ENCODE measurements at places on chromosomes 3 and 15.

- DNase-seq = peak; percentile 94
Observed at GRCh38 chr3:138206196-138206595, 19.1 kb downstream of the ARMC8 start.

DNA sequence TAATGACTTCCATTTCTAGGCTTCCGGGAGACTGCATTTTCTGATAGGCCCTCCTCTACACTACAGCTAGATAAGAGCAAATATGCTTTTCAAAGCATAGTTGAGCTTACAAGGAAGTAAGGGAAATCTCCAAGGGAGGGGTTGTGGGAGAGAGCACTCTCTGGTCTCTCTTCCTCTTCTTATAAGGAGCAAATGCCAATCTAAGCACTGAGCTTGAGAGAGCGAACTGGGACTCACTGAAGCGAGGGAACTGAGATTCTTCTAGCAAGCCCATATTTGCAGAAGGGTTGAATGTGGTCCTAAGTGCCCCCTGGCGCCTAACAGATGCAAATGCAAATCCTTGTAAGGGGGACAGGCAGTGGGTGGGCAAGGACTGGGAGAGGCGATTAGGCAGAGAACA is 164.8 kb downstream of the ERC2 start:
- peak; percentile 64 for DNase-seq

GRCh38 chr15:63600001-63600615 is 2.9 kb downstream of the FBXL22 start:
- DNase-seq = peak; percentile 57

DNA sequence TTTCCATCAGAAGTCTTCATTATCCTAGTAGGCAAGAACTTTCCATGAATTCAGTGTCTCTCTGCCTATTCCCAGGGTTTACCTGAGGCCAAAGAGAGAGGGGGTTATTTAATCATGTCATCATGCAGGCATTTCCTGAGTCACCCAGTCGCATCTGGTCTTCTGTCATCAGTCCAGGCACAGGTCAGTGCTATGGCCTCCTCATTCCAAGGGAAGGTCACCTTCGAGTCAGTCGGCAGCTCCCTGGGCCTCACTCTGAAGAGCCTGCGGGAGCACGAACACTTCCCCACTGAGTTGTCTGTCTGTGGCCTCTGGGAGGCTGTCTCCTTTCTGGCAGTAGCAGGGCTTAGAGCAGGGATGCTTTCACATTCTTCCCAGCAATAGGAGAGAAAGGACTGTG is 26.2 kb upstream of the LRTM1 start:
- DNase-seq = no peak

DNA sequence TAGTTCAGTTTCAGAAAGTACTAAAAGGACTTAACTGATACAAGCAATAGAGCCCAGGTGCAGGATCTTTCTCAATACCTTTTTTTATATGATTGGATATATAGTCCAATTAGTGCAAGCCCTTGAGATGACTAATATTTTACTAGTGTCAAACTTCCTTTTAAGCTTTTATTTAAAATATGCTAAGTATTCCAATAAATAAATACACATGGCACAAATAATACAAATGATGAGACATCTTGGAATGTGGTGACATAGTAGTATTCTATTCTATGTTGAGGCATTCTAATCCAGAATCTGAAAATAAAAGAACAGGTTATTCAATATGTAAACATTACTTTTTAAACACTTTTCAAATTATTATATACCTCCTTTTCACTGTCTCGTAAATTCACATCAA is 670.0 kb downstream of the SI start:
- DNase-seq = no peak

- DNase-seq = no peak
Observed at GRCh38 chr15:69275074-69275670, 23.5 kb upstream of the PAQR5 start.

DNA sequence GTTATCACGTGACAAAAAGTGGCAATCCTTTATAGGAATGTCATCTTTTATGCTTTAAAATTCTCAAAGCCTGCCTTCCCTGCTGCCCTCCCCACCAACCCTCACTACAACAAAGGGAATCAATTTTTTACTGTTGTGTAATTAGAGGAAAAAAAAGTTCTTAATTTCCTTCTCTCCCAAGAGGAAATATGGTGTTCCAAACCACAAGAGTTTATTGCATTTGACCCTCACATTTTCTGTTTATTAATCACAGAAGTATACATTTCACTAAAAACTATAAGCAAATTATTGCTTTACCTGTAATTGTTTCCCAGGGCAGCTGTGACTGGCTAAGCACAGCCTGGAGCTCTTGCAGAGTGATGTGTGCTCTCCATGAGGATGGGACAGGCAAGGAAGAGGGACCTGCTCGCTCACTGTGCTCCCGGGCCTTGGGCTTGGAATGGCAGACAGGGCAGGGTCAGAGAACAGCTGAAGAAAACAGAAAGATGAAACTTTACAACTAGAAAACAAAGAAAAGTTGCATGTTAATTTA is 31.3 kb upstream of the ATP10A start:
- DNase-seq = no peak

DNA sequence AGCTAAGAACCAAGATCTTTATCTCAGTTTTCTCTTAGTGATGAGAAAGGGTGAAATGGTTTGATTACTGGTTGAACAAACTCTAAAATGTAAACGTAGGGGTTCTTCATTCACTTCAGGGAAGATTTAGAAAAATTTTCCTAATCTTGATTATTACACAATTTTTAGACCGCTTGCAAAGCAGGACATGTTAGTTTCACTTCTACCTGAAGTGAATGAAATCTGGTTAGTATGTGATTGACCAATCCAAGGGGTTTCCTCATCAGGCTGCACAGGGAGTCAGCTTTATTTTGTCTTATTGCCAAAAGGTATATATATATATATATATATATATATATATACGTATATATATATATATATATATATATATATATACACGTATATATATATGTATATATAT is 740.4 kb downstream of the TUSC7 start:
- DNase-seq = no peak

DNA sequence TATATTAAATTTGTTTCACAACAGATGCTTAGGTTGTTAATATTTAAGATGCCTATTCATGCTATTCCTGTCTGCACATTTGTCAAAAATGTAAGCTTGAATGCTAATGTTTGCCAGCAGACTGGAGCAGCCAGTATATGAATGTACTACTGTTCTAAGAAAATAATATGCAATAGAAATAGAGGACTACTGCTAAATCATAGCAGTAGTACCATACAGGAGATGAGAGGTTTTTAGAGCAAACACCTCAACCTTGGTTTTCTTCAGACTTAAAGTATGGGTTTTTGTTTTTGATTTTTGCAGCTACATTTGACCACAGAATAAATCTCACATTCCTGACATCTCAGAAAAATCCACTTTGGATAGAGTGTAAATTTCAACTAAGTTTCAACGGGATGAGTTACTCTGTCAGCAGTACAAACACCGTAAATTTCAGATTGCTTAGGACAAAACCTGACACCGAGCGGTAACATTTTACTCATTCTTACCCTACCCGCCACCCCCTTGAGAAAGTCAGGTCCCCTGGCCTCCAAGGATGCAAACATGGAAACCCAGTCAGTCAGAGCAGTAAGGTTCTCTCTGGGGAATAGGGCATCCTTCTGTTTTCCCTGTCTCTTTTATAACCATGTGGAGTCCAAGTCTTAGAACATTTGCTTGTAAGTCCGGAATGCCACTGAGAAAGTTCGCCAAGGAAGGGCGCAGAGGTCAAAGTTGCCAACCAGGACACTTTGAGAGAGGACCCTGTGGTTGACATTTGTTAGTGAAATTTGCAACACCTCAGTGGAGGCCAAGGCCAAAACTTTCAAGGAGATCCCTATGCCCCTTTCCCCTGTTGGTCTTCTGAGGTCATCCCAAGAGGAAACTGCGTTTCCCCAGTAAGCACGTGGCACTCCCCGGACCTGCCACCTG is 17.9 kb upstream of the SATB1 start:
- no peak for DNase-seq

- peak; percentile 50 for DNase-seq
Observed at GRCh38 chr15:61075741-61076140, 153.4 kb downstream of the RORA start.
